Activated B cell treated with CpG ODN at 0.5 μM for 24 hours (primary cell): ENCODE measurements at places on chromosomes 1 and 21. TPM values are rescaled to one million over a fixed set of nuclear protein-coding genes. Genes with fewer than 3 reads are reported as not detected.

GRCh38 chr1:43274125-43274803 is 4.5 kb downstream of the TMEM125 start:
- no peak for DNase-seq

GRCh38 chr1:87335175-87335884 is 6.7 kb downstream of the LMO4 start:
- peak; percentile 69 for DNase-seq

CNTN2 gene
- not detected in 2 replicates for total RNA-seq

DNA sequence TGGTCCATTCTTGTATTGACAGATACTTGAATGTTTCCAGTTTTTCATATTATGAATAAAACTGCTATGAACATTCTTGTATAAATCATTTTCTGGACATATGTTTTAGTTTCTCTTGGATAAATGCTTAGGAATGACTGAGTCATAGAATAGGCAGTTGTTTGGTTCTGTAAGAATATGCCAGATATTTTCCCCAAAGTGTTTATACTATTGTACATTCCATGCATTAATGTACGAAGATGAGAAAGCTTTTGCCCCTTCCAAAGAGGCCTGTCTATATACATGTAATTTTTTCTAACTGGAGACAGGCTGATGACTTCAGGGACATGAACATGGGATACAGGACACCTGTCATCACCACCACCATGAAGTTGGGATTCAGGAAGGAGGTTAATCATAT is 11.3 kb downstream of the NBPF3 start:
- no peak for DNase-seq

- DNase-seq, result no peak
Observed at GRCh38 chr1:153663211-153663610, 4.7 kb downstream of the SNAPIN start.

DNA sequence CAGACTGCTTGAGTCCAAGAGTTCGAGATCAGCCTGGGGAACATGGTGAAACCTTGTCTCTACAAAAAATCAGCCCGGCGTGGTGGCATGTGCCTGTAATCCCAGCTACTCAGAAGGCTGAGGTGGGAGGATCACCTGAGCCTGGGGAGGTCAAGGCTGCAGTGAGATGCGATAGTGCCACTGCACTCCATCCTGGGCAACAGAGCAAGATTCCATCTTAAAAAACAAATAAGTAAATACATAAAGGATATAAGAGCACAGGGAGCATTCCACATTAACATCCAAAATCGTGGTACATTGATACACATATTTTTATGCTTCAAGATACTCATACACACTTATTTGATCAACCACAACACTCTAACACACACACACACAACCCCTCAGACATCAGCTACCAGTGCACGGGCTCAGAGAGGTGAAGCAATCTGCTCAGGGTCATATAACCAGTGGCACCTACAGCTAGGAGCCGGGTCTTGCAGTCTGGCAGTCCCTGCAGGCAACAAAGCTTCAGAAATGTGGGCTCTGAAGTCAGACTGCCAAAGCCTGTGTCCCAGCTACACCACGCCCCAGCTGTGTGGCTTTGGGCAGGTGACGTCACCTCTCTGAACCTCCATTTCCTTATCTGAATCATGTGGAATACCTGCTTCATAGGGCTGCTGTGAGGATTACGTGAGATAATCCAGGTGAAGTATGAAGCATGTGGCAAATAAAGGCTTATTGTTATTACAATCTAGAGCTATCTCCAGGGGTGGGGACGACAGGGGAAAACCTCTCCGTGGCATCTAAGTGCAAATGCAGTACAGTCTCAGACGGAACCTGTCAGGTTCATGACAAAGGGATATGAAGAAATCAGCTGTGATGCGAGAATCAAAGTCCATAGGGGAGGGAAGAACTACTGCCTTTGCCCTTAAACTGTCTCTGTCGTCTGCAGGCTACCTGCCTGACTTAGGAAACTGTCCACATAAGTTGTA is 4.8 kb upstream of the CRYBG2 start:
- no peak for DNase-seq

PLA2G2C gene
- total RNA-seq, result not detected in 2 replicates

LCE2B gene
- total RNA-seq, result not detected in 2 replicates

GRCh38 chr1:200248541-200248940 is 161.3 kb downstream of the ZNF281 start:
- no peak for DNase-seq

DNA sequence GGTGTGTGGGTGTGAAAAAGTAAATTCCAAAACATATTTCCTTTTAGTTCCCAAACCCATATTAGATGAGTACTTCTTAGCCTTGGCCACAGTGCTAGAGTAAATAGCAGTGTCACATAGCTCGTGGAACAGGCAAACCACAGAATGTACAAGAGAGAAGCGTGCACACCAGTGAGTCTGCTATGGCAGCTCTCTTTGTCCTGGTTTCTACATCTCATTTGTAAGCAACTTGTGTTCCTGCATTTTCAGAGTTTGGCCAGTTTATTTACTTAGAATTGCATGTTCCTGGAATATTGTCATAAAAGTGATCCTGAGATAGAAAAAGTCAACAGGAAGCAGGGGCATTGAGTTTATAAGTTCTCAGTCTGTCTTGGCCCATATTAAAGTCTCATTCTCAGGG is 142.1 kb downstream of the DHRS3 start:
- no peak for DNase-seq

- no peak for DNase-seq
Observed at GRCh38 chr1:207988326-207989165, 77.6 kb upstream of the CD34 start.

GRCh38 chr1:77015748-77016341 is 148.6 kb downstream of the ST6GALNAC5 start:
- DNase-seq, result no peak

- no peak for DNase-seq
Observed at GRCh38 chr21:25491267-25491666, 116.0 kb downstream of the MRPL39 start.

KCND3 gene
- total RNA-seq, result 0.04 and 0.10 TPM in 2 replicates

FAM110D gene
- not detected in 2 replicates for total RNA-seq

SHISAL2A gene
- 36.8 and 44.2 TPM in 2 replicates for total RNA-seq

DNA sequence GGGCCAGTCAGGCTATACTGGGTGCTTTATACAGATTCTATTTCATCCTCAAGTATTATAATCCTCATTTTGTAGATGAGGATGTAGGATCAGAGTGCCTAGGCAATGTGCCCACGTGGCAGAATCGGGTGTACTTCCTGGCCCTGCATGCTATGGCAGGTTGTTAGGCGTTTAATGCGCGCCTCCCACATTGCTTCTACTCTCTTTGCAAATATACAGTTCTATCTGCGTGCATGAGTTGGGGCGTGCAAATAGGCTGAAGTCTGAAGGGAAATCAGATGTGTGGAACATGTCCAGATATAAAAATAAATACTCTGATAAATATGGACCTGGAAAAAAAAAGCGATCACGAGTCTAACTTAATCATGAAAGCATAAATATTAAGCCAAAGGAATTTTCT is 194.7 kb upstream of the FMN2 start:
- no peak for DNase-seq

- DNase-seq, result no peak
Observed at GRCh38 chr1:225897595-225898514, 8.9 kb upstream of the LEFTY1 start.

DNA sequence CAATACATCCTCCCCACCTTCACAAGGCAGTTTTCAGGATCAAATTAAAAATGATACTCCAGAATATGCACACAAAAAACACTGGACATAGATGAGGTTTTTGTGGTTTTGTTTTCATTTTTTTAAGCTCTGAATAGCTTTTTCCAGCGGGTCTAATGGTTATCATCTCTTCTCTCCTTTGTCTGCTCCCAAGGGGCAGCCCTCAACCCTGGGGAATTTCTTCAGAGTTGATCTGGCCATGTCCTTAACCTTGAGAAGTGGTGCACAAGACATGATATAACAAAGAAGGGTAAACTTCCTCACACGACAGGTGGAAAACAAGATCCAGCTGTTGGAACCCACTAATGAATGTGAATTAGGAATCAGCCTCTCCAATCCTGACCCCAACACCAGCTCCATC is 1.5 kb upstream of the CD244 start:
- DNase-seq, result no peak

DNA sequence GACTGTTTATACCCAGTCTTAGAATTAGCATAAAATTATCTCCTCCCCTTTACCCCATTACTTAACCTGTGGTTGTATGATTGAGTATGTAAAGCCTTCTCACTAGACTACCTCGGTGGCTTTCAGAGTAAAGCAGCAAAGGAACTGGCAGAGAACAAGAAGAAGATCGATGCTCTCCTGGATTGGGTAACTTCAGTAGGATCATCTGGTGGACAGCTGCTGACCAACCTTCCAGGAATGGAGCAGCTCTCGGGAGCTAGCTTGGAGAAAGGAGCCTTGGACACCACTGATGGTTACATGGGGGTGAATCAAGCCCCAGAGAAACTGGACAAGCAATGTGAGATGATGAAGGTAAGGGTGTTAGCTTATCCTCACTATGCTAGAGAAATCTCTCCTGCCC is 138.6 kb upstream of the BMP8A start:
- no peak for DNase-seq

ATP6V1G3 gene
- total RNA-seq, result not detected in 2 replicates

DNA sequence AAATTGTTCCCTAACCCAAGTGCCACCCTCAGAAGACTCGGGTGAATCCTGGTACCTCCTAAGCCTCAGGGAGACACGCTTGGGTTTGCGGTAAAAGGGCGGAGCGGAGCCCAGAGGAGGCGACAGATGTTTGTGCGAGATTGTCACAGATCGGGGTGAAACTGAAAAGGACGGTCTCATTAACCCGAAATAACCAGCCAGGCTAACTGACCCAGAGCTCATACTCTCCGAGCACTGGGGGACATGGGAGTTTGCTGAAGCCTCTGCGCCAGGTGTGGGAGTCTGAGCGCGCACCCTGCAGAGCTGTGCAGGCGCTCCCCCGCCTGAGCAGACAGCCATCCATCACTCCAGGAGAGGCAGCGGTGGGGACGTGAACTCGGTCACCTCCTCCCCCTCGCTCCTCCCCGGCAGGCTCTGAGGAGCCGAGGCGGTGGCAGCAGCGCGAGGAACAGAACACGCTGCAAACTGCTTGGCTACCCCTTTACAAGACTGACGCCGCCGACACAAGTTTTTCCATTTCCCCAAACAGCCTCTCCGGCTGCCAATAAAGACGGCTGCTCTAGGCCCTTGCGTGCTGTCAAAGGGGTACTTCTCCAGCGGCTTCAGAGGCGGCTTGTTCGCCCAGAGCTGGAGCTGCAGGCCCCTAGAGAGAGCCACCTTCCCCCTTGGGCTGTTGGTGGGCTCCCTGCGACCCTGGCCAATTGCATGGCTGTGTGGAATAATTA is 43.5 kb downstream of the RRAGC start:
- no peak for DNase-seq

COL24A1 gene
- total RNA-seq, result not detected in 2 replicates

LCE1C gene
- not detected in 2 replicates for total RNA-seq

DNA sequence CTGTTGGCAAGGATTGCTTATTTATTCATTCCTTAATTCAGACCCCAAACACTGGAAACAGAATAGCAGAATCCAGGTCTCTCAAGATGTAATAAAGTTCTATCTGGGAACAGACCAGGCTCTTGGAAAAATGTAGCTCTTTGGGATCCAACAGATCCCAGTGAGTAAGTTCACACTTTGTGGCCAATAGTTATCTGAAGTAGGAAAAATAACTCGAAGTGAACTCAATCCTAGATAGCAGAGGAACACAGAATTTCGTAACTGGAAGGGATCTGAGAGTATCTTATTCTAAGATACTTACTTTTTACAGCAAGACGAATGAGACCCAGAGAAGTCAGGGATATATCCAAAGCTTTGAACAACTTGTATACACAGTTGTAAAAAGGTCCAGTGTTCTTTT is 150.7 kb upstream of the CD34 start:
- no peak for DNase-seq

DNA sequence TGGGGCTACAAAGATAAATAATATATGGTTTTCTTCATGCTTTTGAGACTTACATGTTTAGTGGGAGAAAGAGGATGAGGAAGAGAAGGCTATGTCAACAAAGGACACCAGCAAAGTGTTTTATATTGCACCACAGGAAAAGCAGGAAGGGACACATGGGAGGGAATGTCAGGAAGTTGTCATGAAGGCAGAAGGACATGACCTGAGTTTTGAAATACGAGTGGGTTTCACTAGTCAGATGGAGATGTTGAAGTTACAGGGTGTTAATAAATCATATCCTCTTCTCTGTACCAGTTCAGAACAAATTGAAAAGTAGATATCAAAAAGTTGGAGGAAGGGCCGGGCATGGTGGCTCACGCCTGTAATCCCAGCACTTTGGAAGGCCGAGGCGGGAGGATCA is 18.2 kb upstream of the AGO1 start:
- no peak for DNase-seq

- no peak for DNase-seq
Observed at GRCh38 chr1:40842691-40843090, 19.5 kb downstream of the CITED4 start.

GRCh38 chr1:232765542-232765941 is 39.7 kb upstream of the MAP10 start:
- no peak for DNase-seq

DNA sequence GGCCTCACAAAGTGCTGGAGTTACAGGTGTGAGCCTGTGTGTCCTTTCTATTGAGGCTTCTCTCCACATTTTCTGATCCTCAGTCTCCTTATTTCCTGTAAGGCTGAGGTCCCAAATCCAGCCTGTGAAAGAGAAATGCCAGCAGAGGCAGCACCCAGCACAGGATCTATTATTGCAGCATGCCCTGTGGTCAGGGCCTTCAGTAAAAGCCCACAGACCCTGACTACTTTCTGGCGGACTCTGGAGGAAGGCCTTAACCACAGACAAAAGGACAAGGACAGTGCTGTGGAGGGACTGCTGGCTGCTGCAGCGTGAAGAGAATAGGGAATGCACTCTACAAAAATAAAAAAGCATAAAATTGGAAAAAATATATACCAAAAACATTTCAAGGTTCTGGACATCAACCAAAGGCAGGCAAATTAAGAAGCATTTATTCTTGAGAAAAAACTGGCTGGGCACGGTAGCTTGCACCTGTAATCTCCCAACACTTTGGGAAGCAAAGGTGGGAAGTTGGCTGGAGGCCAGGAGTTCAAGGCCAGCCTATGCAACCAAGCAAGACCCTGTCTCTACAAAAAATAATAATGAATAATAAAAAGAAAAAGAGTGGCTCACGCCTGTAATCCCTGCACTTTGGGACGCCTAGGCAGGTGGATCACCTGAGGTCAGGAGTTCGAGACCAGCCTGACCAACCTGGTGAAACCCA is 9.4 kb upstream of the PGD start:
- DNase-seq, result no peak

THEMIS2 gene
- 56.1 and 78.6 TPM in 2 replicates for total RNA-seq

ECE1 gene
- 208 and 209 TPM in 2 replicates for total RNA-seq

- no peak for DNase-seq
Observed at GRCh38 chr1:174491606-174492005, 43.8 kb downstream of the GPR52 start.

THEM5 gene
- not detected in 2 replicates for total RNA-seq

LEMD1 gene
- not detected in 2 replicates for total RNA-seq

DNA sequence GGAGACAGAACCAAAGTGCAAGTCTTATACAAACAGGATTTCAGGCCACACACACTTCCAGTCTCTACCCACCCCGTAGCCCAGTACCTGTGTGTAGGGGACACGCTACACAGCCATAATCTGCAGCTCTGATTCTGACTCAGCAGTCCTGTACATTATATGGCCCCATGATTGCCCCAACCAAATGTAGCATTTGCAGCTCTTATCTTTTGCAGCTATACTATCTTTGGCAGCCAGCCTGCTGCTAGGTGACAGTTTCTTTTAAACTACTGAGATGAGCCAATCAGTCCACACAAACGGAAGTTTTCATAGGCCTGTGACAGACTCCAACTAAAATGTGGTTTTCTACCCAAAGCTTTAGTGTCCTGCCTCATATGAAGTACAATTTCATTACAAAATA is 259.6 kb upstream of the ST6GALNAC5 start:
- DNase-seq, result no peak
